Stimulated activated CD4-positive, alpha-beta T cell treated with anti-CD3 and anti-CD28 coated beads, Interleukin-12 subunit alpha, Interleukin-12 subunit beta, amount 100 ng/mL, for 24 hours (primary cell): ENCODE measurements at places on chromosomes 4 and X.

DNA sequence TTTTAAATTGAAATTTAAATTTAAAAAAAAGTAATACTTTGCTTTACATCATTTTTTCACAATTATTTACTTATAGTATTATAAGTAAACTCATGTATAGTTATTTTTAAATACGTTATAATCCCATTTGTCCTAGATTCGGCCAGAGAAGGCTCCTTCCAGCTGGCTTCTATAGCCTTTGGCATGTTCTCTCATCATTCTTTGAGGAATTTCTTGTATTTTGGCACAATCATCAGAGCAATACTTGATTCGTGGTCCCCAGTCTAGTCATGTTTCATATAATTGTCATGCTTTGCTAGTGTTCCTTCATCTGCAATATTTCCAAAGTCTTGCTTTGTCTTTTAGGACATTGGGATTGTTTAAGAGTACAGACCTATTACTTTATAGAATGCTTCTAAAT, 1037.9 kb upstream of the AGA start:
- no peak for DNase-seq

DNA sequence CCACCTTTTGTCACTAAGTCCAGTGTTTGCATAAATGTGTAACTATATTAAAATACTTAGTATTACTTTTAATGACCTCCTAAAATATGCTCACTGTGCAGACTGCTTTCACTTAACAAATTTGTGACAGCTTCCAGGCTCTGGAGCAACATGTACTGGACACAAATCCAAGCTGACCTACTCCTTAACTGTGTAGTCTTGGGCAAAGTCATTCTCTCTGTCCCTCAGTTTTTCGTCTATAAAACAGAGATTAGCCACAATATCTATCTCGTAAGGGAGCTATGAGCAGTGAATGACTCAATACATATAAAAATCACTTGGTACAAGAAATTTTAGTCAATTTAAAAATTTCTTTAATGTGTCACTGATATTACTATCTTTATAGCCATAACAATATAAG, 20.4 kb upstream of the RAB40A start:
- no peak for DNase-seq

DNA sequence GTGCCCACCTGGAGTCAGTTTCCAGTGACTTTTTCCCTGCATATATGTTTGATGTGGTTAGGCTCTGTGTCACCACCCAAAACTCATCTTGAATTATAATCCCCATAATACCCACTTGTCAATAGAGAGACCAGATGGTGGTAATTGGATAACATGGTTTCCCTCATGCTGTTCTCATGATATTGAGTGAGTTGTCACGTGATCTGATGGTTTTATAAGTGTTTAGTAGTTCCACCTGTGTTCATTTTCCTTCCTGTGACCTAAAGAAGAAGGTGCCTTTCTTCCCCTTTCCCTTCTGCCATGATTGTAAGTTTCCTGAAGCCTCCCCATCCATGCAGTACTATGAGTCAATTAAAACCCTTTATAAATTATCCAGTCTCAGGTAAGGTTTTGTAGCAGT, 740.9 kb downstream of the ARAP2 start:
- no peak for DNase-seq

DNA sequence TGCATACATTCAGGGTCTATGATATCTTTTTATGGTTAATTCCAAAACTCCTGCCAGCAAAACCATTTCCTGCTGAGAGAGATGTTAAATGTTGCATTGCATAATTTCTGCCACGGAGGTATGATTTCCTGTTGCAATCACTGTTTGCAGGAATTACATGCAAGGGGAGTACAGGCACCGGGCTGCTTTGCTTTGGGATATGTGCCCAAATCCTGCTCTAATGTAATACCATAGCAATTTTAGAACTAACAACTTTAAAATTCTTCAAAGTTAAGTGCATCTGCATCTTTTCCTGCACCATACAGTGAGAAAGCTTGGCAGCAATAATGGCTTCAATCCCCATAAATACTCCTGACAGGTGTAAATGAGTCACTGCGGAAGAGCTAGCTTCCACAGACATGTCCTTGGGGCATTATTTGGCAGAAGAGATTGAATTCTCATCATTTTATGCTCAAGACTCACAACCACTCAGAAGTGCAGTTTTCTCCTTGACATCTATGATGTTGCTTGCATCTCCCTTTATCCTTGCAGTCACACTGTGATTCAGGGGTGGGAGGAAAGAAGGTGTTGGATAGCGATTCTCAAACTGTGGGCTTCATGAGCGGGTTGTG, 29.6 kb downstream of the TRIM2 start:
- no peak for DNase-seq

GRCh38 chr4:163090997-163091684, 75.5 kb downstream of the NAF1 start:
- DNase-seq = no peak
